ENCODE measurements at places on chromosomes 3 and 15.

- DNase-seq = no peak
Measured at GRCh38 chr3:180175572-180175971, 138.8 kb upstream of the PEX5L start.

GRCh38 chr15:80418892-80419537 lies 14.8 kb downstream of the ARNT2 start:
- DNase-seq = peak; percentile 2

- DNase-seq = no peak
Measured at GRCh38 chr3:171598990-171599389, 138.8 kb upstream of the TNIK start.

GRCh38 chr3:121477589-121477988 lies 68.2 kb downstream of the POLQ start:
- DNase-seq = no peak

GRCh38 chr15:28987337-28987736 lies 101.6 kb downstream of the APBA2 start:
- DNase-seq = no peak

DNA sequence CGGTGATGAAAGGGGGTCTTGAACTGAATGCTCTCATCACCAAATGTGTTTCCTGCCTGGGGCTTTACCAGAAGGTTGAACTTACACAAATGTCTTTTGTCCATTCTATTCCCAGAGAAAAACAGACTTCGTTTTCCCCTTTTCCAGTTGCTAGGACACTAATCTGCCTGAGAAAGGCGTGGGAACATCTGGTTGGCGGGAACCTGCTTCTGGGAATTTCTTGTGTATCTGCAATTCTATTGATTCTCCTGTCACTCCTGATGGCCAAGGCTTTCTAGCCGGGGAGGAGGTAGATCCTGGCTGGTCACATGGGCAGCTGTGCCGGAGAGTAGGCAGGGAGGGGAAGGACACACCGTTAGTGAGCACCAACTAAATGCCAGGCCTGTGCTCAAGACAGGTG lies 31.1 kb upstream of the CCDC174 start:
- no peak for DNase-seq

DNA sequence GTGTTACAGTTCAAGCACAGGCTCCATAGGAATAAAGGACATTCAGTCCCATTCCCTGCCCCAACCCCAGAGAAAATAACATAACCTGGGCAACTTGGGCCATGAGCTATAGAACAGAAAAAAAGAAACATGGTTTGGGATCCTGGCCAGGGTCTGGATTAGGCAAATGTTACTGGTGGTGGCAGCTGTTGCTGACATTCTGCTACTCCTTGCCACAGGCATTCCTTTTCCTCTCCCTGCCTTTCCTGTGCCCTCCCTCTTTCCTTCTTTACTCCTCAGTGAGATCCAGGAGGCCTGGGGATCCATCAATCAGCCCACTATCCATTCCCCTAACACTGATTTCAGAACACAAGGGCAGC lies 129.1 kb downstream of the NTRK3 start:
- DNase-seq = no peak

DNA sequence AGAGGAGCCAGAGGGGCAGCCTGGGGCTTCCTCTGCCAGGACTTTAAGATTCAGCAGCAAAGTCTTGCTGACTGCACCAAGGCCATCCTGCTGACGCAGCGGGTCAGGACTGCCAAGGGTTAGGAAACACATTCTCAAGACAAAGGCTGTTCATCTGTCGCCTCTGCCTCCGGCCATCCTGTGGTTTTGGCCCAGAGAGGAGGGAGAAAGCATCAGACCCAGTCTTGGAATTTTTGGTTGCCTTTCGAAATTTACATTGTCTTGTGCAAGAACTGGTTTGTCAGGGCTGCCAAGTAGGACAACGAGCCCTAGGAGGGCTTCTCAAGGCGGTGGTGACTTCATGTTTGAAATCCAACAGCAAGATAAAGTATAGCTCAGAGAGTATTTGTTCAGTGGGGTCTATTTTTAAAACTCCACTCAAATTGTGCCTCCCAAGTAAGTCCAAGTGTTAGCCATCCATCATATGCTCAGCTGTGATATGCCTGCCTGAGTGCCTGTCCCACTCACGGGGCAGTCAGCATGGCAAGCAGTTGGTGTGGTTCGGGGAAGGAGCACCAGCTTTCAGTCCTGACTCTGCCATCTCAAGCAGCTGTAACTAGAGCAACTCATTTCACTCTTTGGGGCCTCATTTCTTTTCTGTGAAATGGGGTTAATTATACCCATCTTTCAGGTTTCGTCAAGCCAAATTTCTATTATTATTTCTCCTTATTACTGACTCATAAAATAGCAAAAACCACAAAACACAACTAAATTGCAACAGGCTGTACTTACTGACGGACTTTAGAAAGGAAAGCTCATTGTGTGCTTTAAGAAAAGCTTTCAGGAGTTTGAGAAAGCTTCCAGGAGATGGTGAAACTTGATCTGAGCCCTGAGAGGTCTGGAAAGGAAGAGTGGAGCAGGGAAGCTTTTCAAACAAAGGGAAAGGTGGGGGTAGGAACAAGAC lies 42.4 kb upstream of the RHO start:
- DNase-seq = no peak

DNA sequence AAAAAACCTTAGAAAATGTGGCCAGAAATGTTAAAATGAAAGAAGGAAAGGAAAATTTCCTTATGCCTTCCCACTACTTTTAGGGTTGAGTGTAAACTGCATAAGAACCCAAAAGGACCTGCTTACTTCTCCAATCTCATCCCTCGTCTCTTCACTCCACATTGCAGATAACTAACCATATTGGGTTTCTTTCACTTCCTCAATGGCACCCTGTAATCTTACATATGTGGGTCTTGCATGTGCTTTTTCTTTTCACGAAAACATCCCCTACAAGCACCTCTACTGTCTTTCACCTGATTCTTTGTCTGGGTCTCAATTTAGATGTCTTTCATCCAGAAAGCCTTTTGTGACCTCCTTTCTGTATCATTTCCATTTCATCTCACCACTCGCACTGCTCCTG lies 23.1 kb downstream of the EOMES start:
- DNase-seq = no peak

DNA sequence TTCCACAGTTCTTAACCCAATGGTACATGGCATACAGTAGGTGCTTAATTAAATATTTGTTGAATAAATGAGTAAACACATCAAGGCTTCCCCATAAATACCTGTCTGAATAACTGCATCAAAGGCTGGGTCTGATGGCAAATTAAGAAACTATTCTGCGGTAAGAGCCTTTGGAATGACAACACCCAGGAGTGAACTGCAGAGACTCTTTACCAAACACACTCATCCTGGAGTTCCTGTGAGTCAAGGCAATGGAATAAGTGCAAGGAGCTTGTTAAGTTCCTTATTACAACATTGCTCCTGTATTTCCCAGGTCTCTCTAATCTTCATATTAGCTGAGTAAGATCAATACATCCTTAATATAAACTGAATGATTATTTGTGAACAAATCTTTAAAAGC lies 119.9 kb upstream of the STT3B start:
- no peak for DNase-seq

- DNase-seq = peak; percentile 4
Measured at GRCh38 chr3:112582244-112582874, 20.5 kb downstream of the SLC35A5 start.

GRCh38 chr15:91976966-91977365 lies 123.5 kb downstream of the SLCO3A1 start:
- no peak for DNase-seq
